CD4-positive, alpha-beta memory T cell (primary cell): ENCODE measurements at places on chromosomes 5 and 9.

DNA sequence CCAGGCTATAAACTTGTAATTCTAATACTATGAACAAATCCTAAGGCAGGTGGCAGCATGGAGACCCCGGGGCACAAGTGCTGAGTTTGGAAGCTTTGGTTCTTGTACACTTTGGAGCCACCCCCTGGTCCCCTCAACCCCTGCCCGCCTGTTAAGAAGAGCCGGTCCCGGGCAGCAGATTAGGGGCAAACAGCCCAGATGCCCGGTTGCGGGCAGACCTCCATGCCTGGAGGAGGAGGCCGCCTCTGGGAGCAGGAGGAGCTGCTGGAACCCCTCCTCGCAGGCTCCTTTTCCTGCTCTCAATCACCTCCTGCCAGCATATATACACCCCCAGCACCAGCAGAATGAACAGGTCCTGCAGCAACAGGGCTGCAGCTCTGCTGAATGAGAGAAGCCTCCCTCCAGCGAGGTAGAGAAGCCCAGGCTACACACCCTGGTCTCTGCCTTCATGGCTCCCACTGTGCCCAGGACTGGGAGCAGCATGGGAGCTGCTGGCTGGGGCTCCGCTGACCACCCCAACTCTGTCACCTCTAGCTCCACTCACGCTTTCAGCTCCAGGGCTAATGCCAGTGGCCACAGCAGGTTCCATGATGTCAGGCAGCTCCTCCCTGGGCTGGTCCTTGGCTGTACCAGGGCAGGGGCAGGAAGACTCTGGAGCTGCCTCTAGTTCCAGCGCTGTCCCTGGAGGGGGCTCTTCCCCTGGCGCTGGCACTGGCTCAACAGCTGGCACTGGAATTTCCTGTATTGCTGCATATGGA lies 1713.5 kb upstream of the ACO1 start:
- no peak overlapping the region for H3K4me3 ChIP-seq
- H3K27ac ChIP-seq, result no peak overlapping the region
- H3K27me3 ChIP-seq, result no peaks in the 10 kb centered on the region
- DNase-seq, result no peak
- no peaks in the 10 kb centered on the region for H3K4me1 ChIP-seq

- H3K4me1 ChIP-seq, result peaks cover 1% of the 10 kb centered on the region
- H3K36me3 ChIP-seq, result peaks cover 58% of the 10 kb centered on the region
- no peak for DNase-seq
- no peak overlapping the region for H3K27ac ChIP-seq
- H3K27me3 ChIP-seq, result no peaks in the 10 kb centered on the region
Observed at GRCh38 chr9:129901993-129902739, 66.9 kb downstream of the USP20 start.

- DNase-seq, result no peak
- H3K27me3 ChIP-seq, result no peaks in the 10 kb centered on the region
- H3K36me3 ChIP-seq, result no peaks in the 10 kb centered on the region
- H3K4me1 ChIP-seq, result no peaks in the 10 kb centered on the region
- no peak overlapping the region for H3K4me3 ChIP-seq
- H3K27ac ChIP-seq, result no peak overlapping the region
Observed at GRCh38 chr5:179400020-179400419, 54.8 kb upstream of the ADAMTS2 start.

GRCh38 chr9:104361207-104361606 lies 142.9 kb upstream of the OR13F1 start:
- H3K4me1 ChIP-seq, result no peaks in the 10 kb centered on the region
- no peaks in the 10 kb centered on the region for H3K27me3 ChIP-seq
- H3K27ac ChIP-seq, result no peak overlapping the region
- H3K36me3 ChIP-seq, result no peaks in the 10 kb centered on the region

- H3K27me3 ChIP-seq, result no peaks in the 10 kb centered on the region
- H3K27ac ChIP-seq, result no peak overlapping the region
- DNase-seq, result peak; percentile 67
- no peaks in the 10 kb centered on the region for H3K36me3 ChIP-seq
- peaks cover 10% of the 10 kb centered on the region for H3K4me1 ChIP-seq
- no peak overlapping the region for H3K4me3 ChIP-seq
Observed at GRCh38 chr9:5186416-5187169, 1.2 kb upstream of the INSL6 start.

GRCh38 chr9:5301544-5301943 lies 3.0 kb downstream of the RLN2 start:
- no peaks in the 10 kb centered on the region for H3K27me3 ChIP-seq
- no peak overlapping the region for H3K27ac ChIP-seq
- no peak overlapping the region for H3K4me3 ChIP-seq
- DNase-seq, result peak; percentile 24
- peaks cover 25% of the 10 kb centered on the region for H3K4me1 ChIP-seq

- DNase-seq, result no peak
- no peak overlapping the region for H3K27ac ChIP-seq
- no peaks in the 10 kb centered on the region for H3K4me1 ChIP-seq
- H3K4me3 ChIP-seq, result no peak overlapping the region
- H3K36me3 ChIP-seq, result no peaks in the 10 kb centered on the region
Observed at GRCh38 chr9:94692601-94693000, 33.9 kb upstream of the AOPEP start.

DNA sequence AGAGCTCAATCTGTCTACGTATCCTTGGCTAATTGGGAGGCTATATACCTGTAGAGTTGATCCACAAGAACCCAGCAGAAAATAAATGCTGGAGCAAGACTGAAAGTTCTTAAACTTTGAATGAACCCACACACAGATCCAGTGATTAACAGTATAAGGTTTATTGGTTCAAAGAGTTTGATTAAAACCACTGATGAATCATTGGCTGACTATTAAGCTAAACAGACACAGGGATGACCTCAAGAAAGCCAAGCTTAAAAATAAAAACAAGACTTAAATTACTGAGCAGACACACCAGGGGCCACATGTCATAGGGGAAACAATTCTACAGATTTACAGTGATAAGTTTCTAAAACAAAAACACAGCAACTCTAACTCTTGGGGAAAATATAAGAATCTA lies 163.6 kb downstream of the SPATA31D1 start:
- no peaks in the 10 kb centered on the region for H3K27me3 ChIP-seq
- no peaks in the 10 kb centered on the region for H3K4me1 ChIP-seq
- no peak overlapping the region for H3K27ac ChIP-seq
- no peaks in the 10 kb centered on the region for H3K36me3 ChIP-seq
- H3K4me3 ChIP-seq, result no peak overlapping the region

- no peak overlapping the region for H3K27ac ChIP-seq
- H3K4me1 ChIP-seq, result no peaks in the 10 kb centered on the region
- no peak overlapping the region for H3K4me3 ChIP-seq
- H3K36me3 ChIP-seq, result no peaks in the 10 kb centered on the region
- no peak for DNase-seq
Observed at GRCh38 chr9:105027084-105027483, 99.1 kb upstream of the ABCA1 start.

- H3K4me1 ChIP-seq, result no peaks in the 10 kb centered on the region
- H3K36me3 ChIP-seq, result no peaks in the 10 kb centered on the region
- peak; percentile 3 for DNase-seq
- H3K4me3 ChIP-seq, result no peak overlapping the region
- H3K27ac ChIP-seq, result no peak overlapping the region
Observed at GRCh38 chr9:114246558-114246957, 76.3 kb upstream of the ORM1 start.

DNA sequence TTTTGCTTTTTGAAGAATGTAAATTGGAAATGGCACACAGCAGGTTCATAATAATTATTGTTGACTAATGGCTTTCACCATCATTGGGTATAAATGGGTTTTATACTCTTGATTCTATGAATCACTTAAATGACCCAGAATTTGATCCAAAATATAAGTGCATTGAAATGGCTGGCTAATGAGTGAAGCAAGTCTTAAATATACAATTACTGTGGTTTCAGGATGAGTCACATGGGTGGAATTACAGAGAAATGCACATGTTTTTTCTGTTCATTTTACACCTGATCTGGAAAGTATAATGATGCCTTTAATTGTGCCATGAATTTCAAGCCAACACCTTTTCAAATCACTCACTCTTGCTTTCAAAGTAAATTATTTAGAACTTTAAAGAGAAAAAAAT lies 380.8 kb upstream of the CD180 start:
- no peak overlapping the region for H3K4me3 ChIP-seq
- no peak for DNase-seq
- no peaks in the 10 kb centered on the region for H3K4me1 ChIP-seq
- H3K27me3 ChIP-seq, result no peaks in the 10 kb centered on the region

DNA sequence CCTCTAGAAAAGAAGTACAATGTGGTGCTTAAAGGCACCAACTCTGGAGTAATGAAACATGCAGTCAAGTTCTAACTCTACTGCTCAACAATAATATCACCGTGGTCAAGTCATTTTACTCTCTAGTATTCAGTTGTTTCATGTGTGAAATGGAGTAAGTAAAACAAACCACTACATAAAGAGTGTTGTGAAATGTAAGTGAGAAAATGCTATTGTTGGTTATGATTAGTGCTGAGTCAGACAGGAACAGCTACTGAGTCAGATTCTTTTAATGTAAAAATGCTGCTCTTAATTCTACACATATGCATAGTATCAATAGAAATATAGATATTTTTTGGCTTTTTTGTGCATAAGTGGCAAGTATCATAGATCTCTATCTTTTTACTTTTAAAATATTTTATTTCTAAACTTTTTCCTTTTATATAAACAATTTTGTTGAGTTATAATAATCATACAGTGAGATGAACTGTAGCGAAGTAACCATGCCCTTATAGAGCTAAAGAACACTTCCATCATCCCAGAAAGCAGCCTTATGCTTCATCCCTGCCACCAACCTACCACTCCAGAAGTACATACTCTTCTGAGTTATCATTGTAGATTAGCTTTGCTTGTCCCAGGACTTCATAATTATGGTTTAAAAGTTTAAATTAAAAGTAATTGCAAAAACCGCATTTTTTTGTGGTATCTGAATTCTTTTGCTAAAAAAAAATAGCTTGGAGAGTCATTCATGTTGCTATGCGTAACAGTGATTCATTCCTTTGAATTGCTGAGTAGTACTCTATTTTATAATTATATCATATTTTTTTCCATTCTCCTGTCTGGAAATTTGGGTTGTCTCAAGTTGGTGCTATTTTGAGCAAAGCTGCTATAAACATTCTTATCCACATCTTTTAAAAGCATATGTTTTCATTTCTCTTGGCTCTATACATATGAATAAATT lies 548.2 kb upstream of the CLINT1 start:
- H3K27me3 ChIP-seq, result no peaks in the 10 kb centered on the region
- no peak overlapping the region for H3K27ac ChIP-seq
- no peak overlapping the region for H3K4me3 ChIP-seq
- DNase-seq, result no peak

- H3K27me3 ChIP-seq, result no peaks in the 10 kb centered on the region
- H3K4me1 ChIP-seq, result no peaks in the 10 kb centered on the region
- H3K27ac ChIP-seq, result no peak overlapping the region
- no peak overlapping the region for H3K4me3 ChIP-seq
- DNase-seq, result no peak
Observed at GRCh38 chr9:135552698-135553171, 6.8 kb downstream of the OBP2A start.

DNA sequence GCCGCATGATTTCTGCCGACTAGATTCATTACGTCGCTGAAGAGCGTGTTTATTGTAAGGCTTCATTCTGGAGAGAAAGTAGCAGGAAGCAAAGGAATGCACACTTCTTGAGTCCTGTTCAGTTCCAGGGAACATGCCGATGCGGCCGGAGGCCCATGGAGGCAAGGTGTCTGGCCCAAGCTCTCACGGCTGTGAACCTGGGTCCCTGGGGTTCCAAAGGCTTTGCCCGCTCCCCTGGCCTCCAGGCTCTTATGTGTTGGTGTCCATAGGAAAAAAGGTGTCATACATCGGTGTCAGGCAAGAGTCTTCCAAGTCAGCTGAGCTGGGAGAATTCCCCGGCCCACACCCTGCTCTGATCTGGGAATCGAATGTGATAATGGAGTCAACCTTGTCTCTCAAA lies 64.7 kb downstream of the WWC1 start:
- DNase-seq, result no peak
- no peak overlapping the region for H3K27ac ChIP-seq
- no peaks in the 10 kb centered on the region for H3K4me1 ChIP-seq

GRCh38 chr9:6187272-6187671 lies 28.3 kb upstream of the IL33 start:
- no peak overlapping the region for H3K27ac ChIP-seq
- no peaks in the 10 kb centered on the region for H3K27me3 ChIP-seq
- H3K4me3 ChIP-seq, result no peak overlapping the region
- H3K36me3 ChIP-seq, result no peaks in the 10 kb centered on the region
- no peaks in the 10 kb centered on the region for H3K4me1 ChIP-seq
- no peak for DNase-seq

- no peaks in the 10 kb centered on the region for H3K27me3 ChIP-seq
- H3K36me3 ChIP-seq, result peaks cover 22% of the 10 kb centered on the region
- H3K27ac ChIP-seq, result no peak overlapping the region
- no peak for DNase-seq
- H3K4me3 ChIP-seq, result no peak overlapping the region
Observed at GRCh38 chr9:98228392-98229089, 26.9 kb downstream of the TBC1D2 start.

DNA sequence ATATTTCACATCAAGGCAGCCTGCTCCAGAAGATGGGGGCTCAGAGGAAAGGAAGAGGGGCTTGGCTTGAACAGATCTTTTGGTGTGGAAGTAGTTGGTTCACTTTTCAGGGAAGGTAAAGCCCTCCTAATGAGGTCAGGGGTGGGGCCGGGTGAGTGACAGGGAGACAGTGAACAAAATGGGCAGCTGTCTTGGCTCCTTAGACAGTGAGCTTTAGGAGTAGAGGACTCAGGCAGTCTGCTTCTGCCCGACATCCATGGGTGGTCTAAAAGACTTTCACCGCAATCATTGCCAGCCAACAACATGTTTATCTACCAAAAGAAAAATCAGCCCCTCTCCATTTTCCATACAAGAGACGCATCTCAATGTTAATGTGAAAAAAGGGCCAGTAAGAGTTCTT lies 241.0 kb downstream of the EBF1 start:
- no peak for DNase-seq
- H3K4me3 ChIP-seq, result no peak overlapping the region
- H3K36me3 ChIP-seq, result no peaks in the 10 kb centered on the region
- H3K4me1 ChIP-seq, result peaks cover 15% of the 10 kb centered on the region
- no peak overlapping the region for H3K27ac ChIP-seq
- no peaks in the 10 kb centered on the region for H3K27me3 ChIP-seq

- H3K36me3 ChIP-seq, result peaks cover 3% of the 10 kb centered on the region
- peaks cover 29% of the 10 kb centered on the region for H3K4me1 ChIP-seq
- no peak for DNase-seq
- peak overlapping the region; percentile 87 for H3K4me3 ChIP-seq
Observed at GRCh38 chr5:97183930-97184213, 825 bp upstream of the RIOK2 start.

- no peak overlapping the region for H3K4me3 ChIP-seq
- no peak overlapping the region for H3K27ac ChIP-seq
- no peaks in the 10 kb centered on the region for H3K36me3 ChIP-seq
- H3K27me3 ChIP-seq, result no peaks in the 10 kb centered on the region
- peaks cover 14% of the 10 kb centered on the region for H3K4me1 ChIP-seq
Observed at GRCh38 chr9:136359774-136360718, 3.5 kb downstream of the DNLZ start.

DNA sequence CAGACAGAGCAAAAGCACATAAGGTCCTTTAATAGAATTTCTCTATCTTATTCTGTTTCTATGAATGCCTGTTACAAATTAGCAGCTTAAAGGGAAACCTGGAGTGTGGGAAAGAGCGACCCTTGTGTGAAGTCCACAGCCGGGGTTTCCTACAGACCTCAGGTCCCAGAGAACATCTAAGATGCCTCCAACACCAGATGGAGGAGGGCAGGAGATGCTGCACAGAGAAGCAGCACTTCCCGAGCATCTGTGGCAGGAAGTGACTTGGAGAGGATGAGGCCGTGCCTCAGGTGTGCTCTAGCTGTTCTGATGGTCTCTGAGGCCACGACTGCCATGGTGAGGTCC lies 26.8 kb downstream of the IRF1 start:
- H3K4me3 ChIP-seq, result peak overlapping the region; percentile 26
- peaks cover 99% of the 10 kb centered on the region for H3K4me1 ChIP-seq
- H3K36me3 ChIP-seq, result no peaks in the 10 kb centered on the region
- H3K27me3 ChIP-seq, result no peaks in the 10 kb centered on the region
- H3K27ac ChIP-seq, result peak overlapping the region; percentile 63
- peak; percentile 42 for DNase-seq
